ENCODE measurements at places on chromosomes 16 and 17.
A peak's percentile ranks its signal among the peaks of the same experiment; 100 is the strongest.

DNA sequence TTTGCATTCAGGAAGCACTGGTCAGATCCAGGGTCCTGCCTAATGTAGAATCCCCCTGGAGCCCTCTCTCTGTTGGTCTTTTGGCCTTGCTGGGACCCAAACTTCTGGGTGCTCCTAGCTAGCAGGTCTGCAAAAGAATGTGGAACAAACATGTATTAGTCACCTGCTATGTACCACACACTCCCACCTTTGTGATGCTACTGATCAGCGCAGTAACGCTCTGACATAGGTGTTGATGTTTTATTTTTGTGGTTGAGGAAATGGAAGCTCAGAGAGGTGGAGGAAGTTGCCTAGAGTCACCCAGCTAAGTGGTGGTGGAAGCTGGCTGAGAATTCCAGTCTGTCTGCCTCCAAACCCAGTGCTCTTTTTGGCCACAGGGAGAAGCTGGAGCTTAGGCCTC is 35.8 kb upstream of the LGALS9 start:
- DNase-seq, result no peak

DNA sequence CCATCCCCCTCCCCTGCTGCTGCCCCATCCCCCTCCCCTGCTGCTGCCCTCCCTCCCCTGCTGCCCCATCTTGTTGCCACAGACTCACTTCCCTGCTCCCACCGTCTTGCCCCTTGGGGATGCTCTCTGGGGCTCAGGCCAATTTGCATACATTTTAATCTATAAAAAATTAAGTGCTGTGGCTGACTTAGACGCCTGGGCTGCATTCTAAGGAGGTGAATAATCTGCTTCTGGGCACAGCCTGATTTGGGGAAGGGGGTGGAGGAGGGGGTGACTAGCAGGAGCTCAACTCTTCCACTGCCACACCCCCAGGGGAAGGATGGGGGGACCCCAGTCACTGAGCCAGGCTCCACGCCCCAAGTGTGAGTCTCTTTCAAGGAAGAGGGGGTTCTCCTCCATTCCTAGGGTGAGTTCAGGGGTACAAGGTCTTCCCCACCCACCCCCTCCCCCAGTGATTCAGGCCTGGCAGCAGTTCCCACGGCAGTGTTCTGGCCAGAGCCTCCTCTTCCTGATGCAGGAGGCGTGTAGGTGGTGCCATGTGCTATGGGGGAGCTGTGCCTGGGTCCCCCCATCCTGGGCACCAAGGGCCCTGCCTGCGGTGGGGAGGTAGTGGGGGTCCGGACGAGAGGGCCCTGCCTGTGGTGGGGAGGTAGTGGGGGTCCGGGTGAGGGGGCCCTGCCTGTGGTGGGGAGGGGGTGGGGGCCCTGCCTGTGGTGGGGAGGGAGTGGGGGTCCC is 5.0 kb downstream of the DPH1 start:
- no peak for DNase-seq

DNA sequence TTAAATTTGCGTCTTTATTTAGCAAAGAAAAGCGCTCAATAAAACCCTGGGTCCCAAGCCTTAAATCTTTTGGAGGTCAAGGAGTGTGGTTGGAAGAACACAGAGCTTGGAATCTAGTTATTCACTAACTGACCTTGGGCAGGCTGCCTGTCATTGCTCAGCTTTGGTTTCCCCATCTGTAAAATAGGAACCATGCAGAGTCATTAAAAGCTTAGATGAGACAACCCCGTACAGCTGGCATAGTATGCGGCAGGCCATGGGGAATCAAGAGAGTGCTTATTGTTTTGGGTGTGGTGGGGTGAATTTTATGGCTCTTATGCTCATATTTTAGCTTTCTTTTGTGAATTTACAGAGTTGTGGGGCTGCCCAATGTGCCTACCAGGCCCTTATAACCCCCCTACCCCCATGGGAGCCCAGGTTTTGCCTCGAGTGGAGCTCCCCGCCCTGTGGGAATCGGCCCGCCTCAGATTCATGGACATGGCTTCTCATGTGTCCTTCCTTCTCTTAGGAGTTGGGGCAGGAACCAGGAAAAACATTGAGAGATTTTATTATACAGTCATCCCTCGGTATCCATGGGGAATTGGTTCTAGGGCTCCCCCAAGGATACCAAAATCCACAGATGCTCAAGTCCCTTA is 113.5 kb downstream of the CLEC16A start:
- DNase-seq, result no peak

DNA sequence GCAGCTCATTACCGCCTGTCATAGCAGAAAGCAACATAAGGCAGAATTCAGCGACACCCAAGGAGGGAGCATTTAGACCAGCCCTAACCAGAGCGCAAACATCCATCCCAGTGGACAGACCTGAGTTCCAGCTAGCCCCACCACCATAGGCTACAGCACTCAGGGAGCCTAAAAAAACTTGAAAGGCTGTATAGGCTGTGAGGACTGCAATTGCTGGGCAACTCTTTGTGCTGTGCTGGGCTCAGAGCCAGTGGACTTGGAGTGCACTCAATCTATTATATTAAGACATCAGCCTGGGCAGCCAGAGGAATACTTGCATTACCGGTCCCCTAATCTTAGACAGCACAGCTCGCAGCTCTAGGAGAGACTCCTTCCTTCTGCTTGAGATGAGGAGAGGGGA is 207.3 kb downstream of the KIF2B start:
- no peak for DNase-seq

GRCh38 chr17:19579192-19579761 is 45.6 kb downstream of the SLC47A1 start:
- DNase-seq, result no peak

DNA sequence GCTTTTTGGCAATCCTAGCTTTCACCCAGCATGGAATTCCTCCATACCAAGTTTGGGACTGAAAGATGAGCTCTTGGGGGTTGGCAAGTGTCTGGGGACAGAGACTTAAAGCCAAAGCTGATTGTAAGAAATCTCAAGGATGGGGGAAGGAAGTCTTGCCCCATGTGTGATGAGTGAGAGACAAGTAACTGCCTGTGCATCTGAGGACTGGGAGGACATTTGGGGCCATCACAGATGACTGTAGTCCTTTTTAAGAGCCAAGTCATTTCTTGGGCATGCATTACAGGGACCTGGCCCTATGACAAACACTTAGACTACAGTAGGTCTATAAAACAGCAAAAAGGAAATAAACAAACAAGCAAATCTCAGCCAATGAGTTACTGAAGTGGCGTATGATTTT is 36.3 kb upstream of the CCL2 start:
- no peak for DNase-seq

- DNase-seq, result no peak
Observed at GRCh38 chr17:59530531-59530930, 34.9 kb upstream of the DHX40 start.

- no peak for DNase-seq
Observed at GRCh38 chr17:78234261-78234865, 2.9 kb downstream of the TMEM235 start.

DNA sequence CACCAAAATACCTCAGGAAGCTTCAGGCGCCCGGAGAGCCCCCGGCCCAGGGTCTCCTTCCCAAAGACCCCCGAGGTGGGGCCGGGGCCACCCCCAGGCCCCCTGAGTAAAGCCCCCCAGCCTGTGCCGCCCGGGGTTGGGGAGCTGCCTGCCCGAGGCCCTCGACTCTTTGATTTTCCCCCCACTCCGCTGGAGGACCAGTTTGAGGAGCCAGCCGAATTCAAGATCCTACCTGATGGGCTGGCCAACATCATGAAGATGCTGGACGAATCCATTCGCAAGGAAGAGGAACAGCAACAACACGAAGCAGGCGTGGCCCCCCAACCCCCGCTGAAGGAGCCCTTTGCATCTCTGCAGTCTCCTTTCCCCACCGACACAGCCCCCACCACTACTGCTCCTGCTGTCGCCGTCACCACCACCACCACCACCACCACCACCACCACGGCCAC is 6.7 kb upstream of the TMEM88 start:
- DNase-seq, result no peak

GRCh38 chr16:46830417-46830901 is 521 bp downstream of the C16orf87 start:
- peak; percentile 7 for DNase-seq

GRCh38 chr16:67761924-67762323 is 42.8 kb upstream of the GFOD2 start:
- no peak for DNase-seq

- DNase-seq, result no peak
Observed at GRCh38 chr17:62690168-62690897, 62.9 kb downstream of the MRC2 start.

GRCh38 chr16:60142619-60143347 is 1408.7 kb upstream of the GOT2 start:
- DNase-seq, result no peak

- no peak for DNase-seq
Observed at GRCh38 chr17:9200699-9201359, 179.5 kb downstream of the NTN1 start.

GRCh38 chr17:17386094-17386800 is 83.1 kb downstream of the NT5M start:
- no peak for DNase-seq

GRCh38 chr17:56832446-56832845 is 1.3 kb downstream of the C17orf67 start:
- no peak for DNase-seq

DNA sequence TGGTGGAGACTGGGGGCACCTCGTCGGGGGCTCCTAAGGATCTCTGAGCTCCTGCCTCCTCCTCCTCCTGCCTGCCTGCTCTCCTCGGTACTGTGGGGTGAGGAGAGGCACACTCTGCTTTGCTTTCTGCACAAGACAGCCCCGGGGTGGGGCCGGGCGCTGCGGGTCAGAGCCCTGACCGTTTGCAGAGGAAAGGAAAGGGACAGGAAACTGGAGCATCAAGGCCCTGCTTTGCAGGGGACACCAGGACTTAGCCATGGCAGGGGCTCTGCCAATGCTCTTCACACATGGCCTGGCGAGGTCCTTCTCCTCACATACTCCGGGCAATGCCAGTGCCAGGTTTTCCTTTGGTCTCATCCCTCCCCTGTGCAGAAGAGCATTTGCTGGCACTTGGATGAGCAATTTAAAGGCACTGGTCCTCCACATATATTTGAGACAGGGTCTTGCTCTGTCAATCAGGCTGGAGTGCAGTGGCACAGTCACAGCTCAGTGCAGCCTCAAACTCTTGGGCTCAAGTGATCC is 23.8 kb upstream of the DOC2B start:
- no peak for DNase-seq

GRCh38 chr17:74037320-74037719 is 166.2 kb upstream of the RPL38 start:
- DNase-seq, result no peak

- no peak for DNase-seq
Observed at GRCh38 chr17:35726127-35726952, 5.1 kb upstream of the RASL10B start.

GRCh38 chr17:59505610-59506276 is 59.7 kb upstream of the DHX40 start:
- no peak for DNase-seq

DNA sequence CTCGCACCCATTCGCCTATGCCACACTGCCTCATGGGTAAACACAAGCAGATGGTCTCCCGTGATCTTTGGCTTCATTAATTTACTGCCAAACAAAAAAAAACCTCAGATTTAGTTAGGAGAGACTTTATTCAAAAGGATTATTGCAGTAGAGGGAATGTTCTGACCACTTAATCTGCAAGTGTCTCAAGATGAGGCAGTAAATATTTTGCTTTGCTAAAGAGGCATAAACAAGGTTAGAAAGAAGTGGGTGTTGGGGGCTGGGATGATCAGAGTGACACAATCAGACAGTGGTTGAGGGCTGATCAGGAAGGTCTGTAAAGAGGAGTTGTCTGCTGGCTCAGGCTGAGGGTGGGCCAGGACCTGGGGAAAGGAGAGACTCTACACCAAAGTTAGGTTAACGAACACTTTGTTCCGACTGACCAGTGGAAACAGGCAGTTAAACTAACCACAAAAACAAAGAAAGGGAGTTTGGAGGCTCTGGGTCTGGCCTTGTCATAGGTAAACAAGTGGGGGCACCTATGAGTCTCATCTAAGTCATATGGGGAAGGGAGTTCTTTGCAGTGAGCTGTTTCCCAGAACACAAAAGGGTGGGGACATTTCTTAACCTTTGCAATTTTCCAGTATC is 28.5 kb downstream of the HSD17B2 start:
- DNase-seq, result no peak

DNA sequence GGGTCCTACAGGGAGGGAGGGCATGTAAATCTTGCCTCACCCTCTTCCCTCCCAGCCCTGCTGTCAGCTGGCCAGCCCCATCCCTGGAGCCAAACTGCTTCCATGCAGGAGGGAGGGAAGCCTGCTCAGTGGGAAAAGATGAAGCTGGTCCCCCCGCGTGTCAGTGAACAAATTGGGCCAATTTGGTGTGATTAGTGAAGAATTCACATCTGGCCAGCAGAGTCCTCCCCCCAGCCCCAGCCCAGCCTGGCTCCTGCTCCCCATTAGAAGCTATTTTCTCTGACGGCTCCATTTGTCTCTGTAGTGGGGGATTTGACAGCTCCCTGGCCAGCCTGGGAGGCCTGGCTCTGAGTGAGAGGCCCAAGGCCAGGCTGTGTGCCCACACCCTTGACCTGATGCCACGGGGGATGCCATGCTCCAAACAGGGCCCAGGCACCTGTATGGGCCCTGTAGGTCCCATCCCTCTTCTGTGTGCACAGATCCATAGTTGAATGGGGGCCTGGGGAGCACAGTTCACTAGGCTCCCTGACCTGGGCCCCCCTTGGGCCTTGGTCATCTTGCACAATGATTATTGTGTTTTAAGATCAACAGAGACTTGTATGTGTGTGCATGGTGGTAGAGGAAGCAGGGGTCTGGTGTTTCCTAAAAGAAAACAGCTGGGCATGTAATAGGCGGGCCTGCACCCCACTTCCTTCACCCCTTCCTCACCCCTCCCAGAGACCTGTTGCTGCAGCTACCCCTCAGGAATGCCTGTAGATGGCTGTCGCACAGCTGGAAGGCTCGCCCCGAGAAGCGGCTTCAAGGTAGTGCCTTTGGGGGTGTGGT is 50.7 kb upstream of the TAC4 start:
- DNase-seq, result no peak

- no peak for DNase-seq
Observed at GRCh38 chr17:70078549-70078948, 3.5 kb downstream of the KCNJ16 start.

DNA sequence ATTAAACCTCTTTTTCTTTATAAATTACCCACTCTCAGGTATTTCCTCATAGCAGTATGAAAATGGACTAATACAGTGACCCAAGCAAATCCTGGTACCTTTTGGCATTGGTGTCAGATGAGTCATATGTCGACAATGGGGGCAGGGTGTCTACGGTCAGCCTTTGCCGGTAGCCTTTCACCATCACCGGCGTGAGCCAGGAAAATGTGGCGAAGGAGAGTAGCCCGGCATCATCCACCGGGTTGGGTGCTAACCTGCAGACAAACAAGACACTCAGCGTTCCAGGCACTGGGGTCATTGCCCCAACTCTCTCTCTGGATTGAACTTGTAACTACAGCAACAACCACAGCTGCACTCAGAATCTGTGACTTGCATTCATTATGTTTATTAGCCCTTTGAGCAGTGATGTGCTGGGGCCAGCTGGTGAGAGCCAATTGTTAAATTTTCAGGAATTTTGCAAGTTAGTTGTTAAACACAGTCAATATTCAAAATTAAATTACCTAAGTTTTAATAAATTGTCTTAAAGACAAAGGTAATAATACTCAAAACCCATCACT is 11.9 kb downstream of the ABCC12 start:
- DNase-seq, result no peak

GRCh38 chr17:42706732-42707131 is 24.4 kb downstream of the CNTNAP1 start:
- no peak for DNase-seq

Measured in stimulated activated CD4-positive, alpha-beta T cell treated with anti-CD3 and anti-CD28 coated beads, Interleukin-1b, Interleukin-23, amount 100 ng/mL, for 24 hours (primary cell).